ENCODE measurements at places on chromosomes 2 and 18.

DNA sequence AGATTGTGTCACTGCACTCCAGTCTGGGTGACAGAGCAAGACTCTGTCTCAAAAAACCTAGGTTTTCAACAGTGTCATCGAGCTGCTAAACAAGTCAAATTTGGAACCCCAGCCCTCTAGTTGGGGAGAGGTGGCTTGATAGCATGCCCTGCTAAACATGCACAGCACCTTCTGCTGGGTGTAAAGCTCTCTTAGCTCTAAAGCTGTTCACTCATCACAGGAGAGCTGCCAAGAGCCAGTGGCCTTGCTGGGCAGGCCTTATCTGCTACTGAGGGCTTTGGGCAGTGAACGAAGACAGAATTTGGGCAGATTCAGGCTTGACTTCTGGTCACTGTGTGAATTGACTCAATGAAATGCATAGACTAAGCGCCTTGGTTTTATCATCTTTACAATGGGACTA is 101.3 kb downstream of the LYPD1 start:
- DNase-seq: no peak

GRCh38 chr2:10469301-10469700 is 21.2 kb upstream of the ODC1 start:
- no peak for DNase-seq

GRCh38 chr2:217277646-217278398 is 418.0 kb upstream of the TNP1 start:
- no peak for DNase-seq

DNA sequence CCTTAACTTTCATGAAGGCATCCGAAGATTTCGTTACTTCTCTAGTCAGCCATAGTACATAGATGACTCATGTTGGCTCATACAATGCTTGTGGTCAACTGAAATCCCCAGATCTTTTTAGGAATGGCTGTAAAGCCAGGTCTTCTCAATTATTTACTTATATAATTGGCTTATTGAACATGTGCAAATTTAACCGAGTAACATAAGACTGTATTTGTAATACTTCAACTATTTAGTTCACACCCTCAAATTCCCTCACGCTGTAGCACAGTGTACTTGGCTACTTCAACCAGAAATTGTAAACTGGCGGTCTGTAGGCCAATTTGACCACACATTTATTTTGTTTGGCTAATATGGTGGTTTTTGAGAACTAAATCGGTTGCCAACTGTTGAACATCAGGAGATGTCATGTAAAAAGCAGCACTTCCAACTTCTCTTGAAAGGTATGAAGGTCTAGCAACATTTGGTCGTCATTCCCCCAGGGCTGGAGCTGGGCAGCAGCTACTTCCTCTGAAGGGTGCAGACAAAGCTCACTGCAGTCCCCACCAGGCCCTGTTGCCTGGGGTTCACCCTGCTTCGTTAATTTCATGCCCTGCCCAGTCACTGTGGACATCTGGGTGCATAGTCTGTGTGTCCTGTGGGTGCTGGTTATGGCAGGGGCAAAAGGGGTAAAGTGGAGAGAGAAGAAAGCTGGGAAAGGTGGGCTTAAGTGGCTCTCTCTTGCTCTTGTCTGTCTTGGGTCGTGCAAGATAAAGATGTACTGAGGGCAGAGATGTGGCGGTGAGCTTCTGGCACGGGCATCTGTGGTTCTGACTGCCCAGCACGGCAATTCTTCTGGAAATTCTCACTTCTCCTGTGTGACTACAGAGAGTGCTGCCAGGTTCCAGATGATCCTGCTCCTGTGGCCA is 3.2 kb upstream of the SH3RF3 start:
- no peak for DNase-seq

GRCh38 chr18:22334567-22334966 is 83.1 kb downstream of the CTAGE1 start:
- DNase-seq: no peak

DNA sequence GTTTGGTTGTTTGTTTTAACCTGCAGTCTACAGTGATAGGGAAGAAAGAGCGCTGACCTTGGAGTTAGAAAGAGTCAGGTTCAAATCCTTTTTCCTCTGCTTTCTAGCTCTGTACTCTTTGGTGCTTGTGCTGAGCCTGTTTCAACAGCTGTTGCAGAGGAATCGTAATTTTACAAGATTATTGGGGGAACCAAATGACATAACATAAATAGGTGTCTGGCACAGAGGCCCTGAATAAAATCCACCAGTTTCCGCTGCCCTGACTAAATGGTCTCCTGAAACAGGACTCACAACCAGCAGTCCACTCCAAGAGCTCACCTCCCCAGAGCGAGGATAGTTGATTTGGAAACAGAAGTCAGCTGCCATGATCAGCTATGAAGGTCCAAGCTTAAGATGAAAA is 125.0 kb upstream of the CDC42EP3 start:
- no peak for DNase-seq

GRCh38 chr18:33585431-33585775 is 7.4 kb downstream of the ASXL3 start:
- DNase-seq: no peak

DNA sequence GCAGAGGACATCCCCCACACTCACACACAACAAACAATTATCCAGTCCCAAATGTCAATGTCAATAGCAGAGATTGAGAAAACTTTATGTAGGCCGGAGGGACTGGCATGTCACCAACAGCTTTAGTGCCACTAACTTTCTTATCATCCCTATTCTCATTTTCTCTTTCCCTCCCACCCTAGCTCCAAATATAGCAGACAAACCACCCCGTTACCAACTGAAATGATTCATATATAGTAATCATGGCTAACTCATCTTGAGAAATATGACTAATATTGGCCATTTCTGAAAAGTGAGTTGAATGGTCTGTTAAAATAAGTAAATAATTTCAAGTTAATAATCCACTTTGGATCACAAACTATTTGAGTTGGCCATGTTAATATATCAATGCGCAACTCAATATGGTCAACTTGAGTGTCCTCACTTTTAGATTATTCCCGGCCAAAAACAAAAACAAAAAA is 242.1 kb upstream of the RND3 start:
- DNase-seq: no peak

- DNase-seq: no peak
Observed at GRCh38 chr2:214775971-214776370, 33.5 kb downstream of the BARD1 start.

Measured in CD8-positive, alpha-beta memory T cell (primary cell).